ENCODE measurements at places on chromosomes 11 and 22. TPM values are rescaled to one million over a fixed set of nuclear protein-coding genes. Genes with fewer than 3 reads are reported as not detected.

Gene FAM181B
- under 0.01 TPM for total RNA-seq

GRCh38 chr11:126993599-126993998 lies 7.0 kb downstream of the KIRREL3 start:
- DNase-seq: no peak

DNA sequence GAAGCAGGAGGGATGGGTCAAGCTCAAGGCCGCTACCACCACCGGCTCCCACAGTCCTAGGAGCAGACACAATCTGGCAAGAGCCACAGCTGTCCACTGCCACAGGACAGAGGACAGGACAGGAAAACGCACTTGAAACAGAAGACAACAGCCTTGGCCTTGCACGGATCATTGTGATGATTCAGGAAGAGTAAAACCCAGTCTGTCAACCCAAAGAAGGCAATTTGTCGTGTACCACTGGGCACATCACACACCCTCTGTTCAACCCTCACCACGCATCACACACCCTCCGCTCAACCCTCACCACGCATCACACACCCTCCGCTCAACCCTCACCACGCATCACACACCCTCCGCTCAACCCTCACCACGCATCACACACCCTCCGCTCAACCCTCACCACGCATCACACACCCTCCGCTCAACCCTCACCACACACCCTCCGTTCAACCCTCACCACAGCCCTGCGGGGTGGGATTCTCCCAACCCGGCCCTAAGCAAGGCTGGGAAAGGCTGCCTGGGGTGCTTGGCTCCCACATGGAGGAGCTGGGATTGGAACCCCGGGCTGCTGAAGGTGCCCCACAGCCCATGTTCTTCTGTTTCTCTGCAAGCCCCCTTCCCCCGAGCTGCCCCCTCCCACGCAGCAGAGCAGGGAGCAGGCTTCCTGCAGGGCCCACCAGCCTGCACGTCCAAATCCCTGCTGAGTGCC lies 11.3 kb upstream of the CDC42BPG start:
- DNase-seq: peak; percentile 88

DNA sequence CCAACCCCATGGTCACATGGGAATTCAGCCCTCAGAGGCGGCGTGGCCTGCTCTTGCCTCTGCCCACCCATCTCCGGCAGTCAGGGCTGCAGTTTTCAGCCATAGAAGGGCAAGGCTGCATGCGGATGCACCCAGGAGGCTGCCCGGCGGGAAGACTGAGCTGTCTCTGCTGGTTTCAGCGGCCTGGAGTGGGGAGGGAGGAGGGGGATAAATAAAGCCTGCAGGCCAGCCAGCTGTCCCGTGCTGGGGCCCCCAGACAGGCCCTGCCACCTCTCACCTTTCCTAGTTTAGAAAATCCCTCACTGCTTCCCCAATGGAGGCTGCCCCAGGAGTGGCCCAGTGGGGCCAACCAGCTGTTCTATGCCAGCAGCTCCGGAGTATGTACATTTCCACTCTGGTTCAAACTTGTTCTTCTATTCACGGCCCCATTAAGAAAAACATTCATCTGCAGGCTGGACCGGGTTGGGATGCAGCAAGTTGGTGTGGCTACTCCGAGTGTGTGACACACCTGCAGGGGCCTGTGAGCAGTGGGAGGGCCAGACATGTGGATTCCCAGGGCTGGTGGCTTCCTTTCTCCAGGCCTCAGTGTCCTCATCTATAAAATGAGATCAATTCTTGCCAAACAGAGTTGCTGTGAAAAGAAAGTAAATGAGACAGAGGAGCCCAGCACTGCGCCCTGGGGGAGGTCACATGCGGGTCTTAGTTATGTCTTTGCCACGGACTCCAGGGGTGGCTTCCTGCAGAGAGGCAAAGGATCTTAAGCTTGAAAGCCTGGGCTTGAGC lies 5.0 kb downstream of the MICALL1 start:
- peak; percentile 47 for DNase-seq
